Inflammatory macrophage treated with lipopolysaccharide for 4 hours (primary cell): ENCODE measurements at places on chromosomes 7 and 10.

DNA sequence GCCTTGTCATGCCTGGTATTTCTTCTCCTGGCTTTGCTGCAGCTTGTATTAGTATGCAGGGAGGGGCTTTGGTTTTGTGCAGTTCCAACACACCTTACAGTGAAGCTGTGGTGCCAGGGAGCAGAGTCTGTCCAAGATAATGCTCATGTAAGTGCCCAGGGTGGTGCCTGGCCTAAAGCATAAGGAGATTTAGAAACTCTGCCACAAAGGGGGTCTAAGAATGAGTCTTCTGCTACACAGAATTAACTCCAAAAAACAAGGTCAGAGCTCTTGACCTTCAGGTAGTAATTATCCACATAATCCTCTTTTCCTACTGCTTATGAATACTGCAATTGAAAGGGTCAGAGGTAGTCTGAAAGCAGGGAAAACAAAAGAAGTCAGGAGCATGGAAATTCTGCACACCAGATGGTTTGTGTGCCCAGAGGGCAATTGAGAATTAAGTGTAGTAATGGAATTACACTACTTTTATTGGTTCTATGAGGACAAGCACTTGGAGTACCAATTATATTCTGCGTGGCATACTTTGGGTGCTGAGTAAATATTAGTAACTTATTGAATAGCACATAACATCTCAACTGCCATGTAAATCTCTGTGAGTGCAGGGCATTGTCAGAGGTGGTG is 121.5 kb downstream of the KAT6B start:
- no peak for DNase-seq

- DNase-seq, result no peak
Observed at GRCh38 chr10:31803606-31804351, 124.9 kb downstream of the ARHGAP12 start.

DNA sequence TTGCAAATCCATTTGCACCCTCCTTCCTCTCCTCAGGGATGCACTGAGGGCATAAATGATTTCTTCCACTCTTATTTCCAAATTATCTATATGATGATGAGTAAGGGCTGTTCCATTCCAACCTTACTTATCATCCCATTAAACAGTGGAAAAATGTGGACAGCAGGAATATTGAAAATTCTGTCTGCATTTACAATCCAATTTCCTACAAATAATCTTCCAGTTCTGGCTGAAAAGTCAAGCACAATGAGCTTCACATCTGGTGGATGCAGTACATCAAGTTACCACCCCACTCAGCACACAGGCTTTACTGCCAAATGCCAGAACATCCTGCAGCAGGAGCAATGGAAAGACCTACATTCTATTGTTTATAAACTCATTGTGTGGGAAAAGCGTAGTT is 345.0 kb upstream of the STEAP1 start:
- no peak for DNase-seq

- no peak for DNase-seq
Observed at GRCh38 chr10:119462773-119463172, 79.7 kb downstream of the RGS10 start.

- DNase-seq, result no peak
Observed at GRCh38 chr10:106341356-106341755, 823.1 kb downstream of the SORCS1 start.

DNA sequence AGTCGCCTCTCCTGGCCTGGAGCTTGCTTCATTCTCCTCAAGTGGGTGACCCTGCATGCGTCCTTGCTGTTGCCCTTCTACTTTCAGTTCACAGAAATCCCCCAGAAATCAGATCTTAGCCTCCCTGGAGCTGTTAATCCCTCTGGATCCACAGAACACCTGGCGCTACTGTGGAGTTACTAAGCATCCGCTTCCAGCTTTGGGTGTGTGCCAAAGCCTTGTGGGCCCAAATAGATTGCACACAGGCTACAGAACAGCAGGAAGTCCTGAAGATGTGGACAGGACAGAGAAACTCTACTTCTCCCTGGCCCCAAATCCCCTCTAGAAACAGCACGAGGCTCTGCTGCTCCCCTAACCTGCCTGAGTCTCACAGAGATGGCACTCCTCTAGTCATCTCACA is 36.6 kb upstream of the PDLIM1 start:
- no peak for DNase-seq

DNA sequence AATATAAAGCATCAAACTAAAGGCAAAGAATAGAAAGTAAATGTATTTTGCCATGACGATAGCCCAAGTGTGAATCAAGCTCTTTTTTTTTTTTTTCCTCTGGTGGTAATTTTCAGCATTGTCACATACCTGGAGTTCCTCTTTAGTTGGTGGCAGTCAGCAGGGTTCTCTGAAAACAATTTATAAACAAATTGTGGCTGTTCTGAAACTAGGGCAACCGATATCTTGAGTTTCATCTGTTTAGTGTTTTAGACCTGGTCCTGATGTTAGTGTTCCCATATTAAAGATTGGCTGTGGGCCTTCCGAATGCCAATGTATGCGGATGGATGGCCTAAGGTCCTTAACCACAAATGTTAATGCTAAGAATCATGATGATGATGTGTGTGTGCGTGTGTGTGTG is 713.1 kb downstream of the GATA3 start:
- DNase-seq, result no peak

DNA sequence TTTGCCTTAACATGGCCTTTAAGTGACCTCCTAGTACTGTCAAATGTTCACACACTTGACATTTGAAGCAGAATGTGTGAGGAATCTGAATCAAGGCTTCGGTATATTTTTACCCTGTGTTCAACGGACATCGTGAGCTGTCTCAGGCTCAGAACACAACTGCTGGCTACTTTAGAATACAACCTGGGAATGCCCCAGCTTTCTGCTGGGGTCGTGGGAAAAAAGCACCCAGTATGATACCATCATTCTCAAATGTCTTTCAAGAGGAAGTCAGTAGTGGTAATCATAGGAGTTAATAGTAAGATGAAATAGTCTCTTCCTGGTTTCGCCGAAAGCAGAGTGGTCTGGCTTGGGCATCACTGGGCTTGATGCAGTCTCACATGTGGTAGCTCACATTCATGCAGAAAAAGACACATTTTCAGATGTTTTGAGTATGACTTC is 67.2 kb downstream of the CREB5 start:
- DNase-seq, result peak; percentile 71

GRCh38 chr10:9895453-9895852 is 1122.2 kb upstream of the CELF2 start:
- no peak for DNase-seq

DNA sequence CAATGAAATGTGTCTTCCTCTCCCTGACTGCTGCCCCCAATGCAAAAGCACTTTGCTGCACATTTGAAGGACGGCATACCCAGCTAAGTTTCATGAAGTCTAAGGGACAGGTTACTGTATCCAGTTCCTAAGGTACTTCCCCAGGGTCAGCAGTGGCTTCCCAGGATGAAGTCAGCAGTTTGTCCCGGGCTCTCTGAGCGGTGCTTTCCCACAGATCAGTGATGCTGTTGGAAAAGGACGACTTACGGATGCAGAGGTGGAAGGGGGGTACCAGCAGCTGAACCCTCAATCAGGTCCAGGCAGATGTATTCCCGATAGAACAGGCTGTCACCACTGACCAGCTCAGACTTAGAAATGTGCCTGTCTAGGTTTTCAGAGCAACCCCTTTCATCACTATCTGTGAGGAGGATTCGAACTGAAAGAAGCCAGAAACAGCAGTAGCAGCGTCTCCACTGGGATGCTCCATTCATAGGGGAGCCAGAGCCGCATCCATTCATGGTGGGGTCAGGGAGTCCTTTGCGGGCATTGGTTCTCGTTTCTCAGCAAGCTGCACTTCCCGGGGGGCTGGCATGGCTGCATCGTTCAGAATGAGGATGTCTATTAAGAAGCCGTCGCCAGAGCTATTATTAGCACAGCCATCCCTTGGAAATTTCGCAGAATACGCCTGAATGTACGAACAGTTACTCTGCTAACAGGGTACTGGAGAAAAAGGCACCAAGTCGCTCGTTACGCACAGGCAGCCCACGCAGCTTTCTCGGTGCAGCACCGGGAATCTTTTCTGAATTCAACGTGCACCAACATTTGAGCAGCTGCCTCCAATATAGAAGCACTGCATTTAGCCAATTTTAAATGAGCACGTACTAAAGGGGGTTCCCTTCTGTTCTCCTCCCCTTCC is 303.7 kb downstream of the PRPF18 start:
- DNase-seq, result peak; percentile 14

- peak; percentile 93 for DNase-seq
Observed at GRCh38 chr10:12158111-12158510, 28.6 kb downstream of the SEC61A2 start.

- DNase-seq, result no peak
Observed at GRCh38 chr7:154255324-154255723, 203.1 kb downstream of the DPP6 start.

GRCh38 chr7:155815332-155816191 is 3.3 kb upstream of the SHH start:
- peak; percentile 33 for DNase-seq

DNA sequence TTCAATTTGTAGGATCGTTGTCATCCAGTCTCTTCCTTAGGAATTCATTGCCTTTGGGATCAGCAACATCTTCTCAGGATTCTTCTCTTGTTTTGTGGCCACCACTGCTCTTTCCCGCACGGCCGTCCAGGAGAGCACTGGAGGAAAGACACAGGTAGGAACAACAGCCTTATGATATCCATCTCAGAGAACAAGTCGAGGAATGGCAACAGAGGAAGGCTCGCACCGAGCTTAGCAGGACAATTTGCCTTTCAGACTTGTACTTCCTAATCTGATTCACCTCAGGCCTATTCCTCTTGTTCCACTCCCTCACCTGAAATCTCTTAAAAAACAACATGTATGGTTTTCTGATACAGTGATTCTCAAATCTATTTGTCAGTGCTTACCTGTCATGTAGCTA is 29.5 kb downstream of the SLC26A4 start:
- no peak for DNase-seq

DNA sequence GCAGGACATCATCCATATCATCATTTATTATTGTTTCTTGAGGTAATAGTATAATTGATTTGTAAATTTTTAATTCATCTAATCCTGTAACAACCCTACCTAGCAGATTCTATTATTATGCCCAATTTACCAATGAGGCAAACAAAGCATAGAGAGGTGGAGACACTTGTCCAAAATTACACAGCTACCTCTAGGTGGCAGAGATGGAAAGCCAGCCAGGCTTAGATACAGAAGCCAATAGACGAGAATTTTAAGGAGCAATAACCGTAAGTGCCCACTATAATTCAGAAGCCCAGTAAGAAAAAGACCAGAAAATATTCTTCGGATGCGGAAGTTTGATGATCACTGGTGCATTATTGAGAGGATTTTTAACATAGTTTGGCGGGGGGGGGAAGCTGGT is 54.0 kb downstream of the ANK3 start:
- no peak for DNase-seq

DNA sequence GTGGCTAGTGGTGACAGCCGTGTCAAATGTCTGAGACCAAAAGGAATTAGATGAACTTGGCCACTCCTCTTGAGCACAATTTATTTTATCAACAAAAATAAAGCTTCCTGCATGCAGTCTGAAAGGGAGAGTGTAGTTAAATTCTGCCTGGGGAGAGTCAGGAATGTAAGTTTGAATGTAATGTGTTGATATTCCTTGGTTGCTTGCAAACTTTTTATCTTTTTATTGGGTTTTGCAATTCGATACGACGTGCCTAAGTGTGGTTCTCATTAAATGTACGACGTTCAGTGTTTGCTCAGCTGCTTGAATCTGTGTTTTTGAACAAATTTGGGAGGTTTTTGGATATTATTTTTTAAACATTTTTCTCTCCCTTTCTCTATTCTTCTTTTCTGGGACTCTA is 839.9 kb downstream of the CCSER2 start:
- DNase-seq, result no peak

GRCh38 chr10:108582387-108582786 is 1340.9 kb downstream of the XPNPEP1 start:
- DNase-seq, result no peak

- DNase-seq, result no peak
Observed at GRCh38 chr10:24503461-24504320, 220.0 kb downstream of the ARHGAP21 start.

DNA sequence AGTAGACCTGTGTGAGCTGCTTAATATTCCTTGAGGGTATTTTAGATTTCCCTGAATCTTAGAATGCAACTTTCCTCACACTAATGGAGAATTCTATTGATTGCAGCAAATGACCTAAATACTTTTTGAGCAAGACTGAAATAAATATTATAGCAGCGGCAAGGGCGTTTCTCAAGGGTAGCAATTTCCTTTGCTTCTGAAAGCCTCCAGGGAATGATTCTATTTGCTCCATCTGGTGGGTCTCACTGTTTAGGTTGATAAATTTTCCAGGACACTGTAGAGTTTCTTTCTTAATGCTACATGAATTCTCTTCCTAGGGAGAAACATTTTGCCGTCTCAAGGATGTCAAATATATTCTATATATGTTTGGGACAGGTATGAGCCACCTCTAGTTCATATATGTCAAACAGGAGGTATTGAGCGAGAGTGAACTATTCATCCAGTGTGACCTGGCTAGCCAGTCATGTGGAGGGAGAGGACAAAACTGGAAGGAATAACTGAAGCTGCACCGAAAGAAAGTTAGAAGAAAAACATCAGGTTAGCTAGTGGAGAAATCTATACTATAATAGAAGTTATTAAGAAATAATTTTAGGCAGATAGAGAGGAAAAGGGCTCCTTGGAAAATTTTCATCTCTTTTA is 57.9 kb upstream of the FZD8 start:
- DNase-seq, result no peak

- no peak for DNase-seq
Observed at GRCh38 chr10:5076615-5077014, 17.6 kb upstream of the AKR1C3 start.

DNA sequence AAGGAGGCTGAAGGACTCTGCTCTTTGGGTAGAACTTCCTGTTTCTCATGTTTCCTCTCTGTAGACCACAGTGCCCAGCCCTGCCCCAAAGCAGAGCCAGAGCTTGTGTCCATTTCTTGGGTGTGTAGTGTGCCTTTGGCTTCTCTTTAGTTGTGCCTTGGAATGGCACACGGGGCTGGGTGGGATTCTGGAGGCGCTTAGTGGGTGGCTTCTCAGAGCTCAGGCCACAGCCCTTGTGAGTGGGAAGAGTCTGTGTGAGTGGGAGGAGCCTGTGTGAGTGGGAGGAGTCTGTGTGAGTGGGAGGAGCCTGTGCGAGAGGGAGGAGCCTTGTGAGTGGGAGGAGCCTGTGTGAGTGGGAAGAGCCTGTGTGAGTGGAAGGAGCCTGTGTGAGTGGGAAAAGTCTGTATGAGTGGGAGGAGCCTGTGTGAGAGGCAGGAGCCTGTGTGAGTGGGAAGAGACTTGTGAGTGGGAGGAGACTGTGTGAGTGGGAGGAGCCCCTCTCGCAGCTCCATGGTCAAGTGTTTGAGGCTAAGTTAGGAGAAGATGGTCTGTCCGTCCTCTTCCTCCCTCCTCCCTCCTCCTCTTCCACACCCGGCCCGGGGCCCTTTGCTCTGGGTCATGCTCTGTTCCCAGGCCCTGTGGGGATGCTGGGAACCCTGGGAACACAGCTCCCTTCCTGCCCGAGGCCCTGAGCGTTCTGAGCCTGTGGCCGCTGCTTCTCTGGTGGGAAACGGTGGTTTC is 153.0 kb downstream of the GRK5 start:
- DNase-seq, result no peak

DNA sequence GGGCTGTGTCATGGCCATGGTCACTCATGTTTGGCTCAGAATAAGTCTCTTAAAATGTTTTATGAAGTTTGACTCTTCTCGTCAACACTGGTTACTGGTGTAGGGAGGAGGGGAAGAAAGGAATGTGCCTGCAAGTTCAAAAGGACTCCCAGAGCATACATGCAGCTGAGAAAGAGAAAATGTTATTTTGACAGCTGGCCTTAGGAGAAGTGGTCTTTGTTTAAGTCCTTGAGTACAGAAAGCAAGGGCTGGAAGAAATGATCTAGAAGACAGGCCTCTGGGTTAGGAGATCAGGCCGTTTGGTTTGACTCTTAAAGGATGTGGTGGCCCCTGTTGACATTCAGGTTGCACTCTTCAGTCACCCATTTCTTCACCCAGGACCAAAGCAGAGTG is 245.5 kb downstream of the REEP3 start:
- no peak for DNase-seq
